ENCODE measurements at places on chromosomes 7 and 10.

DNA sequence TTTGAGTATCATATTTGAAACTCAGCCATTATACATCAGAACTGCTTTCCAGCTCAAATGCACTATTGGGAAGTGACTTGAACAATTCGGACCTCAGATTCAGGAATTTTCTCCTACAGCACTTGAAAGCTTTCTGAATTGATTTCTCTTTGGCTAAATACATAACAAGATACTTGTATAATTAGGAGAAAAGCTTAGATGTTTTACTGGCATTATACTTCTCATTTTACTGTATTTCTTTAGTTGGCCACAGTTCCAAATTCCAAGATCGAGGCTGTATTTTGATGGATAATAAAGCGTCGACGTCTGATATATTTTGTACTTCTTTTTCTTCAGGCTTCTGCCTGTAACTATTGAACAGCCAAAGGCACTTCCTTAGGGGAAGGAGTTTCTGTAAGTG lies 26.7 kb upstream of the LYZL2 start:
- no peaks in the 10 kb centered on the region for H3K27me3 ChIP-seq
- H3K36me3 ChIP-seq: no peaks in the 10 kb centered on the region
- no peak overlapping the region for H3K27ac ChIP-seq

DNA sequence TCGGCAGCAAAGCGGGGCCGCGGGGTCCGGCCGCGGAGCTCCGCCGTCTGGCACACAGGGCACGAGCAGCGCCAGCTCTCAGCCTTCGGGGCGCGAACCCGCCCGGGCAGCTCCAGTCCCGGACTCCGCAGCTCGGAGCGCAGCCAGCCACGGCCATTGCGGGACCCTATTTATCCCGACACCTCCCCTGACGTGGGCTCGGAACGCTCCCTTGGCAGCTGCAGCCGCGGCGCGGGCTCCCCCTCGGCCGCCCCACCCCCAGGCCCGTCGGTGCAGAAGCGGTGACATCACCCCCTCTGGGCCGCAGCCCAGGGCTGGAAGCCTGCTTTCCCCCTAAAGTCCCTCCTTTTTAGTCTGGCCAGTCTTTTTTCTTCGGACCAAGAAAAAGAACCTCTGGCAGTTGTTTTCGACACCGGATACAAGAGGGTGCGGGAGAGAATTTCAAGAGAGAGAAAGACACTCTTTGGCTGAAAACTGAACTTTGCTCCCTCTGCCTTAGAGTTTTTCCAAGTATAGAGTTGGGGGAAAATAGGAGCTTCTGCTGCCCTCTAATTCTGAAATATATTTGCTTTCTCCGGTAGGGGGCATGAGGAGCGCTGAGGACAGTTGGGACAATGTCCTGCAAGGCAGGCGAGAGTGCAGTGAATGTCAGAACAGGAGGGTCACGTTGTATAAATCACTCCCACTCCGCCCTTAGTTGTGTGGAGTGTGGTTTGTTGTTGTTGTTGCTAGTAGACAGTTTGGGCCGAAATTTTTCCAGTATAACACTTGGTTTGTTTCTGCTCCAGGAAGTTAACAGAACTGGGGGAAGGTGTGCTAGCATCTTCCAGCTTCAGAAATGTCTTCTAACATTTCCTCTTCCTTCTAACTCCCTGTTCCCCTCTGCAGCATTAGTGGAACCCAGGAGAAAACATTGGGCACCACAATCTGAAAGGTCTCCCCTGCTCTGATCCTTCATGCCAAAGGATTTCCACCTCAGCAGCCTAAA lies at the start of gene SFRP4:
Gene SFRP4, minus strand, starts transcription at position 145 of the 988 bp plus-strand sequence. CDS start 280 bp downstream, outside the sequence.
- peak within 1 kb of the TSS; percentile 42 for H3K4me3 ChIP-seq
- peak within 1 kb of the TSS; percentile 39 for H3K27ac ChIP-seq
- peaks cover 4% of the 10 kb centered on the region for H3K4me1 ChIP-seq
- H3K27me3 ChIP-seq: no peaks in the 10 kb centered on the region
- H3K36me3 ChIP-seq: no peaks in the 10 kb centered on the region
- DNase-seq: no peak

GRCh38 chr7:91212582-91212981 lies 51.7 kb upstream of the FZD1 start:
- H3K4me1 ChIP-seq: no peaks in the 10 kb centered on the region
- no peak overlapping the region for H3K27ac ChIP-seq
- H3K36me3 ChIP-seq: no peaks in the 10 kb centered on the region
- no peak for DNase-seq
- no peak overlapping the region for H3K4me3 ChIP-seq

- no peak overlapping the region for H3K4me3 ChIP-seq
- no peak overlapping the region for H3K27ac ChIP-seq
- no peaks in the 10 kb centered on the region for H3K36me3 ChIP-seq
- H3K27me3 ChIP-seq: no peaks in the 10 kb centered on the region
- H3K4me1 ChIP-seq: no peaks in the 10 kb centered on the region
Observed at GRCh38 chr10:49141541-49142332, 7.9 kb upstream of the FAM170B start.
